RCC 7860 (cell line): ENCODE measurements at places on chromosomes 13 and 19.
A peak's percentile ranks its signal among the peaks of the same experiment; 100 is the strongest.

- DNase-seq, result no peak
Observed at GRCh38 chr13:24288870-24289269, 20.5 kb upstream of the C1QTNF9 start.

GRCh38 chr13:113812178-113813040 is 51.5 kb downstream of the GAS6 start:
- no peak for DNase-seq

GRCh38 chr13:51807041-51807440 is 3.1 kb upstream of the DHRS12 start:
- no peak for DNase-seq

- no peak for DNase-seq
Observed at GRCh38 chr19:55678121-55678671, 3.2 kb downstream of the EPN1 start.

- no peak for DNase-seq
Observed at GRCh38 chr13:78589206-78589605, 14.1 kb downstream of the POU4F1 start.

DNA sequence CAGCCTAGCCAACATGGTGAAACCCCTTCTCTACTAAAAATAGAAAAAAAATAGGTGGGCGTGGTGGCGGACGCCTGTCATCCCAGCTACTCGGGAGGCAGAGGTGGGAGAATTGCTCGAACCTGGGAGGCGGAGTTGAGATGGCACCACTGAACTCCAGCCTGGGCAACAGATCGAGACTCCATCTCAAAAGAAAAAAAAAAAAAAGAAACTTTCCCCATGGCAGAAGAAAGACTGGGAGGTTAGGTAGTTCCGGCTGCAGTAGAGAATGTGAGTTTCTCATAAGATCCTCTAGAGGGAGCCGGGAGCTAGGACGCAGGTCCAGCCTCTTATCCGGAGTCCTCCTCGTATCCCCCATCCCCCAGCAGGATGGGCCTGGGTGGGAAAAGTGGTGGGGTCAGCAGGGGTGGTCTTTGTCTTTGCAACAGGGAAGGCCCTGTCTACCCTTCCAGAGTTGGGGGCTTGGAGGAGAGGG is 13.2 kb upstream of the CREB3L3 start:
- peak; percentile 51 for DNase-seq

DNA sequence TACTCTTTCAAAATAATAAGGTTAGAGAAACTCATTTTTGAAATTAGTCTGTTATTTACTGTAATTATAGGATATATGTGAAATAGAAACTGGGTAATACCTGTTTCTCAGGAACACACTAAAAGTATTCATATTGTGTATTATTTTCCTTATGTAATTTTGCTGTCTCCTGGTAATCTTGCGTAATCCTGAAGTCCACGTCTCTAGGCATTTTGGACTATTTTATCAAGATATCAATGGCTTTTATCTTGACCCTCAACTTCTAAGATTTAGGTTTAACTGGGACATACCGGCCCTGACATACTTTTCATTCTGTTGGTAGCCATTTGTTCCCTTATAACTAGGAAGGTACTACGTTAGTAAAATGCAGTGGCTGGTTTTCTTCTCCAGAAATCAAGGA is 80.3 kb downstream of the PAN3 start:
- DNase-seq, result no peak

DNA sequence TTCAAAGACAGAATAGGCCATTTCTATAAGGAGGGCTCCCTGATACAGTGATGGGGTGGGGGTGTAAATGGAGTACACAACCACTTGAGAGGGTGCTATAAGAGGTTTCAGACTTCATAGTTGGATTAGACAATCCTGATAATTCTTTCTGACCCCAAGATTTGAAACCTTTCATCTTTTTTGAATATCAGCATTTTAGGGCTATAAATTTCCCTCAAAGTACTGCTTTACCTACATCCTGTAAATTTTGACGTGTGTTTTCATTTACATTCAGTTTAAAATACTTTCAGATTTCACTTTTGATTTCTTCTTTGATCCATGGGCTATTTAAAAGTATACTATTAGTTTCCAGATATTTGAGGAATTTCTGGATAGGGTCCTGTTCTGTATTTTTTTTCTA is 40.0 kb upstream of the SIN3B start:
- no peak for DNase-seq

GRCh38 chr19:17325881-17326594 is 8.6 kb downstream of the ANO8 start:
- DNase-seq, result no peak

DNA sequence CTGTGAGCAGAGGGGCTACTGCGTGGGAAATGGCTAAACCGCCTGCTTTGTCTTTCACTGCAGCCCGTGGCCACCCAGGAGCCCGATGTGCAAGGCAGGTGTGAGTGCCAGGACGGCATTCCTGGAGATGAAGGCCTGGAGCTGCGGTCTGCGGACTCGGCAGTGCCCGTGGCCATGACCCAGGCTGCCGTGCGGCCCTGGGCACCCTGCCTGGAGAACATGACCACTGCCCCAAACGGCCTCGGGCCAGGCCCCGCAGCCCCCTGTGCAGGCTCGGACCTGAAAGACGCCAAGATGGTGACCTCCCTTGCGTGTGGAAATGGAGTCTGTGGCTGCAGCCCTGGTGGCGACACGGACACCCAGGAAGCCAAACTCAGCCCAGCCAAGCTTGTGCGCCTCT is 62.2 kb downstream of the SPATA13 start:
- no peak for DNase-seq

DNA sequence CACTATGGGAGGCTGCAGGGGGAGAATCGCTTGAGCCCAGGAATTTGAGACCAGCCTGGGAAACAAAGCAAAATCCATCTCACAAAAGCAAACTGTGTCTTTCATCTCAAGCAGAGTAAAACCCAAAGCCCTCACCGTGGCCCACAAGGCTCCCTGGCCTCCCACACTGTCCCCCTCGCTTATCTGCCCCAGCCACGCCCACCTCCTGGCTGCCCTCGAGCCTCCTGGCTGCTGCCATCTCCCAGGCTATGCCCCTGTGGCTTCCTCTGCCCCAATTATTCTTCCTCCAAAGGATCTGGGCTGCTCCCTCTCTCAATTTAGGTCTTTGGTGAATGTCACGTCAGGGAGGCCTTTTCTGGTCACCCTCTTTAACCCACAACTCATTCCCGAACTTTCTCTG is 3.6 kb downstream of the RABAC1 start:
- no peak for DNase-seq

GRCh38 chr19:30689474-30689873 is 317.3 kb downstream of the ZNF536 start:
- no peak for DNase-seq

DNA sequence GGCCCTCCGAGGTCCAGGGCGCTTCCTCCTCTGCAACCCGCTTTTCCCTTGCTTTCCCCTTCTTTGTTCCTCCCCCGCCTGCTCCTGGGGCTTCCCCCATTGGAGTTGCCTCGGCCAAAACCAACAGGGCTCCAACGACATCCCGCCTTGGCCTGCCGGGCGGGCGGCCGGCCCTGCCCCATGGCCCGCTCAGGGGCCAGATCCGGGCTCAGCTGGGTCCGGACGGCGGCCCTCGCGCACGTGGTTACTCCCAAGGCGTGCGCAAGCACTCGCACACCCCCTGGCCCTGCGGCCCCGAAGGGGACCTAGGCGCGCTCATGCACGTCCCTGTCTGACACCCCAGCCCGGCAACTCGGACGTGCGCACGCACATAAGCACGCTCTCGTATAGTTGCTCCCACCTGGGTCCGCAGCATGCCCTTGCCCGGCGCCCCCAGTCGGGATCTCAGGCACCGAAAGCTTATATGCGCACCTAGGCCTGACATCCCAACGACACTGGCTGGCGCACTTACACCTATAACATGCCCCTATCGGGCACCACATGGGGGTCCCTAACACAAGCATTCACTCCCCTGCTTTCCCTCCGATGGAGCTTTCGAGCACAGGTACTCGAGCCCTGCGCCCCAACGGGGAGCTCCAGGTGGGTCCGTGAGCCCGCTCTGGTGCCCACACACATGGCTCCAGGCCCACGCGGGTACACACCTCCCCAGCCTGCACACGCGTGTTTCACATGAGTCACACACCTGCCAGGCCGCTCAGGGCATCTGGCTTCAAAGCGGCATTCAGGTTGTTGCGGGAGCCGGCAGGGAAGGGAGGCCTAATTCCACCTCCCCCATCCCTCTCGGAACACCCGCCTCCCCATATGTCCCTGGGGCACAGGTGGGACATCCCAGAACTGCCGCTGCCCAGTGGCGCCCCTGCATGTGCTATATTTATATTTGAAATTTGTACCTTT is 15.0 kb downstream of the NFIX start:
- DNase-seq, result no peak

- DNase-seq, result no peak
Observed at GRCh38 chr13:76672420-76672819, 213.8 kb downstream of the KCTD12 start.

DNA sequence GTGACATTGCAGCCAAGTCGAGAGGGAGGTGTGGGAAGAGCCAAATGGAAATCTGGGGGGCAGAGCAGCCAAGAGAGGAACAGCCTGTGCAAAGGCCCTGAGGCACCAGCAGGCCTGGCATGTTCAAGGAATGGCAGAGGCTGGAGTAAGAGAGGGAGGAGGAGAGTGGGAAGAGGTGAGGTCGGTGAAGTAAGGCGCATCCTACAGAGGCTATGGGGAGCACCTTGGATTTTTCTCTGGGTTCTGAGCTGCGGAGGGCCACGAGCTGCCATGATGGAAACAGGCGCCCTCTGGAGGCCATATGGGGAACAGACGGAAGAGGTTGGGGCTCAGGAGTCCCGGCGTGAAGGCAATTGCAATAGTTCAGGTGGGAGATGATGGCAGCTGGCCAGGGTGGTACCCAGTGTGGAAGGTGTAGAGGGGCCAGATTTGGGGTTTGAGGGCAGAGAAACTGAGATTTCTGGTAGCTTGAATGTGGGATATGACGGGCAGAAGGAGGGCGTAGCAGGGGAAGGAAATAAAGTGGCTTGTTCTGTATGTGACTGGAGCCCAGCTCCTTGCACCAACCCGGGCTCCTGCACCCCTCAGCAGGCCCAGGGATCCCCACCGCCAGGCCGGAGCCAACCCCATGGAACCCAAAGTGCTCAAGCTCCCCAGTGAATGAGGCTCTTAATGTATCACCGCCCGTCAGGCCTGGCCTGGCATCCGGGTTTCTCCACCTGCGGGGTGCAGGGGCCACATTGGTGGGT is 20.5 kb upstream of the STRN4 start:
- no peak for DNase-seq

- no peak for DNase-seq
Observed at GRCh38 chr13:59337070-59337469, 826.7 kb downstream of the DIAPH3 start.

GRCh38 chr13:72458701-72459100 is 268.7 kb downstream of the MZT1 start:
- DNase-seq, result peak; percentile 53

DNA sequence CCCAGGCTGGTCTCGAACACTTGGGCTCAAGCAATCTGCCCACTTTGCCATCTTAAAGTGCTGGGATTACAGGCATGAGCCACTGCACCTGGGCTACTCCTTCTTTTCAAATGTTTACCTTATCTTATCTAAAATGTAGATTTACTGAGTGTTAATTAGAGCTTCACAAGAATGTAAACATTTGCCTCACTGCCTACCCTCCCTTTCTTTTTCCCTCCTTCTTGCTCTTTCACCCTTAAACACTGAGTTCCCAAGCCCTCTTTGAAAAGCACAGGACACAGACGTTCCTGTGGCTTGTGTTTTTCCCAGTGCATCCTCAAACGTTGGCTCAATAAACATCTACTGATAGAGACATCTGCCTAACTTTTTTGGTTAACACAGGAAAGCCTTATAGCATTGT is 32.7 kb upstream of the CYSLTR2 start:
- no peak for DNase-seq

GRCh38 chr13:111902726-111903125 is 164.2 kb upstream of the SOX1 start:
- no peak for DNase-seq

GRCh38 chr19:12913851-12914690 is 5.0 kb downstream of the SYCE2 start:
- no peak for DNase-seq

GRCh38 chr19:3179739-3180293 is 1.2 kb downstream of the S1PR4 start:
- no peak for DNase-seq

DNA sequence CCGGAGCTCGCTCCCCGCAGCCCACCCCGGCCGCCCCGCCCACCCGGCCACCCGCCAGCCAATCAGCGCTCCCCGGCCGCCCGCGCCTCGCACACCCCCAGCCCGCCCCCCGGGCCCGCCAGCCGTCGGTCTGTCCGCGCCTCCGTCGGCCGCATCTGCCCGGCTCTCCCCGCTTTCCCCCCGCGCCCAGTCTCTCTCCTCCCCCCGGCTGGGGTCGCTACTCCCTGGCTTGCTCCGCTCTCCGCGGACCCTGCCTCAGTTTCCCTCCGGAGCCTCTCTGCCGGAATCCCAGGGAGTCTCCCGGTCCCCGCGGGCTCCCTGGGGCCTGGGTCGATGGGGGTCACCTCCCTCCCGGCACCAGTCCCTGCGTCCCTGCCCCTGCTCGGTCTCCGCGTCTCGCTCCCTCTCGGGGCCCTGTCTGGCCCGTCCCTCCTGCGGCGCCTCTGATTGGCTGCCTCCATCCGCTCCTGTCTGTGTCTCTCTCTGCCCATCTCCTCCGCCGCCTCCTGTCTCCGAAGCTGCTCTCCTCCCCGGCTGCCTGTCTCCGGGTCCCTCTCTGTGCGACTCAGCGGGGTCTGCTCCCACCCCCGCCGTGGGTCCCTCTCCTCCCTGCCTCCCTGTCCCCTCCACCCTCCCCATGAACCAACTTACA is 484 bp downstream of the IL11 start:
- peak; percentile 48 for DNase-seq

DNA sequence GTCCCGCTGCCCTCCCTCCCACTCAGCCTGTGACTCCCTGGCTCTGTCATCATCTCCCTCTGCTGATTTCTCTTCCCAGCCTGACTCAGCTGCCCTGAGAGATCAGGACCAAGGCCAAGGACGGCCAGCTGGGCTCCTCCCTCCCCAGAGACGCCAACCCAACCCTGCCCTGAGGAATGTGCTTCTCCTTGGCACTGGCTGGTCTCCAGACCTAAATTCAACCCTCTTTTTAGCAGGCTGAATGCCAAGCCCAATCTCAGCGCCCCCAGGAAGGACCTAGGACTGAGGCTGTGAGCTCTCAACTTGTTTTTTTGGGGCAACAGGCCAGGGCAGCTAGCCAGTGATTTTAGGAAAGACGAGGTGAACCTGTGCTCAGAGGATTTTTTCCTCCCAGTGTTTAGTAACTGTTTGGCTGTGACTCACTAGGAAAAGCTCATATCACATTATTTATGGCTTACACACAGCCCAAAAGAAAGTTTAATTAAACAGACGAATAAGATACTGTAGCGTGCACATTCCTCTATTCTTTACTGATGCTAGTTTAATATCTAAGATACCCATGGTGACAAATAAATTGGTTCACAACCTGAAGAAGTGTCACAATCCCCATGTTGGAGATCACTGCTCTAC is 7.4 kb upstream of the IGFL1 start:
- peak; percentile 35 for DNase-seq

DNA sequence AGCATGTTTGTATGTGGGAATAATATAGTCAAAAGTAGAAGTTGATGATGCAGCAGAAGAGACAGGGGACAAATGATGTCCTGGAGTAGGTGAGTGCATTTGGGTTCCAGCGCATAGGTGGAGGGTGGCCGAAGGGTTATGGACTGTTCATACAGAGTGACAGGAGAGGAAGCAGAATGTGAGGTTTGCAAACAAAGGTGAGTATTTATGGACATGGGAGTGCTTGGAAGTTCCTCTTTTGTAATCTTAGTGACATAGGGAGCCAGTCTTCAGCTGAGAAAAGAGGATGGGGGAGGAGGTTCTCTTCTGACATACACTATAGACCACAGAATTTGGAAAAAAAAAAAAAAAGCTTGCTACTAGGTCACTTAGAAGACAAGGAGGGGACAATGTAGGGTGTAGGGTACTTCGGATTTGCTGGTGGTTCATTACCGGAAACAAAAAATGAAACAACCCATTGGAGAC is 331.6 kb downstream of the DLEU7 start:
- DNase-seq, result no peak
